ENCODE measurements at places on chromosomes 13 and 19.

- DNase-seq: no peak
Measured at GRCh38 chr19:14683439-14683838, 6.4 kb upstream of the ZNF333 start.

- DNase-seq: no peak
Measured at GRCh38 chr19:56577719-56578602, 10.7 kb downstream of the ZNF470 start.

DNA sequence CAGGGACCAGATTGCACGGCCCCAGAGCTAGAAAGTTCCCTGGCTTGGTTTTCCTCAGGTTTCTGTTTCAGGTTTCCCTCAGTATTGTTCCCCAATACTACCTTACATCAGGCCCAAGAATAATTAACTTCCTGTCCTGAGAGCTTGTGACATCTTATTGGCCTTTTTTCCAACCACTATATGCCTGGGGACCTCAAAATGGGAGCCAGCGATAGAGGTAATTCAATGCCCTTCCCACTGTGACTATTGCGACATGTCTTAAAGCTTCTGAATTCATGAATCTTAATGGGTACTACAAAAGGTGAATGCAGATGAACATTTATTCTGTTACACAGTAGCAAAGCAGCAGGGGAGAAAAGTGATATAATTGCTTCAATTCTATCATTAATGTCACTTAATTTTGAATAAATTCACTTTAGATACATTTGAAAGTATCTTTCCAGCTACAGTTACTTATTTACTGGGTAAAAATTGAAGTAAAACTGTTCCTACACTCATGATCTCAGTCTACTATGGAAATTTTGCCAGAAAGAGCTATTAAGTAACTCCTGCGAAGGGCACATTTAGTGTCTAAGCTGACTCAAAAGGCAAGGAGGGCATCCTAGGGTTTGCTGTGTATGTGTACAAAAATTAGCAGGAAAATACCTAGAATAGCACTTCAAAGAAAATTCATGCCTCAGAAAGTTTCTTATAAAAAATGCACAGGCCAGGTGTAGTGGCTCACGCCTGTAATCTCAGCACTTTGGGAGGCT, 4.1 kb downstream of the CRYL1 start:
- no peak for DNase-seq

DNA sequence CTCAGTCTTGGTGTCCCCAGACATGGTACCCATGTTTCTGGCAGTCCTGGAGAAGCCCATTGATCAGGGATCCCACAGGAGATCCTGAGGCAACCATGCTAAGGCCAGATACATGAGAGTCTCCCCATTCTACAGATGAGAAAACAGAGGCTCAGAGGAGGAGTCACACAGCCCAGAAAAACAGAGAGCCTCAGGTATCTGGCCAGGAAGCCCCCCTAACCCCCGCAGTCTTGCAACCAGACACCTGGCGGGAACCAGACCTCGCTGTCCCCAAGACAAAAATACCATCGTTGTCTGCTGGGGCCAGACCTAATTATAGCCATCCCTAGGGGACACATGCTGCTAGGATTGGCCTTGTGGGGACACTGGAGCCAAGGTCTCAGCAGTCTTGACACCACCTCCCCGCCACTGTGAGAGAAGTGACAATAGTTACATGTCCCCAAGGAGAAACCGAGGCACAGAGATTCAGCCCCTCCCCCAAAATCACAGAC, 1.6 kb upstream of the PDE4C start:
- DNase-seq: no peak

- DNase-seq: peak; percentile 32
Measured at GRCh38 chr19:31263328-31263727, 85.9 kb downstream of the TSHZ3 start.

DNA sequence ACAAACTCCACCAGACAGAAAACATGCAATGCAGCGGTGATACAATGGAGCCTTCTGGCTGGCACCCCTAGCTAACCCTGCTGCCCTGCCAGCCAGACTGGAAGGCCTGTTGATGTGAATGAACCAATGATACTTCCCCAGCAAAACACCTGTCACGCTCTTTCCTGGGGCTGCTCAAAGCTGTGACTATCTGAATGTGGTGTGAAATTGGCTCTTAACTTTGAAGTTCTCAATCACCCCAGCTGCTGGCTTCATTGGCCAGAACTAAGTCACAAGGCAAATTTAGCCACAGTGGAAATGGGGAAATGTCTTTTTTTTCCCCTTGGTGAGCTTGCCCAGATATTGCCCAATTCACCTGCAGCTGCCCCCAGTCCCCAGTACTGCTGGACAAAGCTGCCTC, 147.3 kb downstream of the SLC7A1 start:
- DNase-seq: no peak

GRCh38 chr19:39401549-39402345, 4.9 kb upstream of the ZFP36 start:
- DNase-seq: peak; percentile 46

- no peak for DNase-seq
Measured at GRCh38 chr13:45807520-45808099, 43.9 kb downstream of the SIAH3 start.

Measured in ovary (tissue), 10 donors.